ENCODE measurements at places on chromosomes 12 and 14. TPM values are rescaled to one million over a fixed set of nuclear protein-coding genes. Genes with fewer than 3 reads are reported as not detected.

The ATP2A2 gene
- 1,194 TPM for total RNA-seq

The PPP1CC gene
- 207 TPM for total RNA-seq

The LTB4R gene
- 8.8 TPM for total RNA-seq

The CLEC4A gene
- total RNA-seq = 0.58 TPM

The SMCO2 gene
- total RNA-seq = 0.58 TPM

The GYS2 gene
- total RNA-seq = not detected

The TMEM179 gene
- not detected for total RNA-seq

The AKAP3 gene
- total RNA-seq = 2.6 TPM

The NEDD1 gene
- 16.4 TPM for total RNA-seq

The PDZRN4 gene
- not detected for total RNA-seq

The MORN3 gene
- 0.20 TPM for total RNA-seq

The ASCL1 gene
- not detected for total RNA-seq

The KCNC2 gene
- not detected for total RNA-seq

The GNB3 gene
- 3.0 TPM for total RNA-seq

The FAM90A1 gene
- total RNA-seq = 0.17 TPM

The INSM2 gene
- not detected for total RNA-seq

The PLEKHD1 gene
- 0.16 TPM for total RNA-seq

The ALDH1L2 gene
- total RNA-seq = 3.1 TPM

The DAO gene
- total RNA-seq = not detected

The ESR2 gene
- total RNA-seq = 1.4 TPM

The VWF gene
- total RNA-seq = 503 TPM

The BCL2L2 gene
- total RNA-seq = 36.7 TPM

The HOXC12 gene
- total RNA-seq = not detected

The POTEG gene
- total RNA-seq = not detected

The RTL1 gene
- total RNA-seq = not detected

The GALNT6 gene
- 0.74 TPM for total RNA-seq

The KCNK13 gene
- total RNA-seq = 0.16 TPM

The POTEM gene
- not detected for total RNA-seq

The KLRB1 gene
- 1.9 TPM for total RNA-seq

The NR1H4 gene
- not detected for total RNA-seq

The DLK1 gene
- 9.3 TPM for total RNA-seq

The FOXA1 gene
- total RNA-seq = not detected

The MAPK1IP1L gene
- total RNA-seq = 88.6 TPM

The LRRC9 gene
- not detected for total RNA-seq

Data from heart left ventricle (tissue), 16 donors.